ENCODE measurements at places on chromosomes 11 and 22. TPM values are rescaled to one million over a fixed set of nuclear protein-coding genes. Genes with fewer than 3 reads are reported as not detected.

DNA sequence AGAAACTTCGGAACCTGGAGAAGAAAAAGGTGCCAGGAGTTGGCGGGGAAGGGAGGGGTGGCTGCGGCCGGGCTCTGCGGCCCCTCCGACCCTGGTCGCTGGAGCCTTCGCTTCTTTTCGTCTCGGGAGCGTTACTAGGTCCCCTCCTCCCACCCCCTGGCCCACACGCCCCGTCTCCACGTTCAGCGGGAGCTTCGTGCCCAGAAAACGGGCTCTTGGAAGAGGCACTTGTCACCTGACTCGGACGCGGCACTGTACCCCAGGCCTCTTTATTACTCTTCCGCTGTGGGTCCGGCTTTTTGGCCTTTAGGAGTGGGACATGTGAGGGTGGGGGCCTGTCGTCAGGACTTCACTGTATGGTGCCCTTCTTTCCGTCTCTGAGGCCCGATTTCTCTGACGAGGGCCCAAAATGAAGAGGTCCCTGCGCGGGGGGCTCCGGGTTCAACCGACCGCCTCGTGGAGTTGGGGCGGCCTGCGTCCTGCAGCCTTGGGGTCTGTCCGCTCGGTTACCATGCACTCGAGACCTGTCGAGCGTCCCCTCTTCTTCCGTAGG is 1.2 kb downstream of the CAPRIN1 start:
- DNase-seq = peak; percentile 54

DNA sequence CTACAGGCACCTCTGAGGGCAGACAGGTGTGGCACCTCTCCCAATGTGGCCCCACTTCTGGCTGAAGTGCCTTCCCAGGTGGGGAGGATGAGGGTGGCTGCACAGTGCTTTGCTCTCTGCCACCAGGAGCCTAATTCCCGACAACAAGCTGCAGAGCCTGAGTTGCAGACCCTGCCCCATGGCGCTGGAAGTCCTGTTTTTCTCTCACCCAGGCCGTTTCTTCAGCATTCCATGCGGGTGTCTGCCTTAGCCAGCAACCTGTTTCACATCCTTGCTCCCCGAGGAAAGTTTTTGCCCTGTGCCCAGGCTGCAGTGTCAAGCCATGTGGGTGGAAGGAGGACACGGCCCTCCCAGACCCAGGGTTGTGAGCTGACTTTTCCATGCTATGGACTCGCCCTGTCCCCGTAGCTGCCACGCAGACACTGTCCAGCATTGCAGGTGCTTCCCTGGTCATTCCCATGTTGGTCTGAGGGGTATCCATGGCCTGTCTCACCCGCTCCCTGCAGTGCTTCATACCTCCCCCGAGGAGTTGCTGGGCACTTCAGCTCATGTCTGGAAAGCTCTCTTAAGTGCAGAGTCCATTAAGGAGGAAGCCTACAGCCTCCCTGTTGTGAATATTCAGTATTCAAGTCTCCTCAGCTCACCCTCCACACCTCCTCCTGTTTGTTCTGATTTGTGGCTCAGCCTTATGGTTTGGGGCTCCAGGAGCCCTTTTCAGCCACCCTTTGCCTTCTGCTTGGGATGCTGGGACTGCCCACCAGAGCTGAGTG is 2.9 kb downstream of the DAGLA start:
- DNase-seq = no peak

- peak; percentile 71 for DNase-seq
These were observed 63.9 kb downstream of the MYO7A start for GRCh38 chr11:77191823-77192495.

DNA sequence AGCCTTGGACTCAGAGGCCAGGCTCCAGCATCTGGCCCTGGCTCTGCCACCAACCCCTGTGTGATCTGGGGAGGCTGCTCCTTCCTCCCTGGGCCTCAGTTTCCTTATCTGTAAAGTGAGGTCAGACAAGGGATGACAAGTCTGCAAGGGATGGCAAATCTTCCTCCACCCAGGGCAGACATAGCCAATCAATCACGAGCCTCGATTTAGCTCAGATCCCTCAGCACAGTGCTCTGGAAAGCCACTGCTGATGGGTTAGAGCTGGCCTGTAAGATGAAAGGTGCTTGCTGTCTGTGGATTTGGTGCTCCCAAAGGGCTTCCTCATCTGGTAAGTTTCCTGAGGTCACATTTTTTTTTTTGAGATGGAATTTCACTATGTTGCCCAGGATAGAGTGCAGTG is 20.2 kb downstream of the NPTXR start:
- no peak for DNase-seq

DNA sequence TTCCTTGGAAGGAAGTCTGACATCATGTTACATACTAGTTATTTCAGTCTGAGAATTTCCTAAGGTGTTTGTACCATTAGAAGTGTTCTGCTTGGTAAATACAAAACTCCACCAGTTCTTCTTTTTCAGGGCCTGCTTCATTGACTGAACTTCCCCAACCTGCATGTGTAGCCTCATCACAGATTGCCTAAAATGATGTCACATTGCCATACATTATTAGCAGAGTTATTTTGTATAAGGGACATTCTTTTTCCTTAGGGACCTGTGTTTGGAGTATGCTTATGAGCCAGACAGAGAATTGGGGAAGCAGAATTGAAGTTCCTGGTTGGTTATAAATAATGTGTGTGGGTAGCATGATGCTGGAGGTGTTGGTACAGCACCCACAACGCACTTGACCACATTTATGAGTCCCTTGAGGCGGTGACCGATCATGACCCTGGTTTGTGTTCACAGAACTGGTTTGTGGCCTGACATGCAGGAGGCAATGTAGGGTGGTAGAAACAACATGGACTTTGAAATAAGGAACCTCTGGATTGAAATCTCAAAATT is 16.4 kb upstream of the MMP7 start:
- no peak for DNase-seq

GRCh38 chr11:119694334-119694733 is 34.7 kb downstream of the NECTIN1 start:
- DNase-seq = no peak

DNA sequence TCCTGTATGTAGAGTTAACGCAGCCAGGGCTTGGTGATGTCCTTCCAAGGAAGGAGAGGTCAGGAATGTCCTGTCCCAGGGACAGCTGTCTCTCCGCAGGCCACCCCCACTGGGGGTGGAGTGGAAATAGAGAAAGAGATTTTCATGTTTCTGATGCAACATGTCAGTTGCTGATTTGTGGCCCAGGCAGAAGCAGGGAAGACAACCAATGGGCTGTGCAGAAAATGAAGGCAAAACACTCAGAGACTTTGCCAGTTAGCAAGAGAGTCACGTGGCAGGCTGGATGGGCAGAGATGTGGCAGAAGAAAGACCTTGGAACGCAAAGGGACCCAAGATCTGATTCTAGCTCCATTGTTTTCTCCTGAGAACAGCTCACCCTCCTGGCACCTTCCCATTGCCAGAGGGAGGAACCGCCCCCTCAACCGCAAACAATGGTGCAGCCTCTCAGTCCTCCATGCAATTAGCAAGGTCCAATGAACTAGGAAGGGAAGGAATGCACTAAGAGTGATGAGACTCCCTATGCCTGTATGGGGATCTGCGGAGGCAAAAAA is 71.0 kb downstream of the SYN3 start:
- DNase-seq = peak; percentile 37

GRCh38 chr22:50078761-50079160 is 6.5 kb downstream of the MLC1 start:
- no peak for DNase-seq

GRCh38 chr11:61972672-61973475 is 5.4 kb upstream of the FTH1 start:
- peak; percentile 87 for DNase-seq

DNA sequence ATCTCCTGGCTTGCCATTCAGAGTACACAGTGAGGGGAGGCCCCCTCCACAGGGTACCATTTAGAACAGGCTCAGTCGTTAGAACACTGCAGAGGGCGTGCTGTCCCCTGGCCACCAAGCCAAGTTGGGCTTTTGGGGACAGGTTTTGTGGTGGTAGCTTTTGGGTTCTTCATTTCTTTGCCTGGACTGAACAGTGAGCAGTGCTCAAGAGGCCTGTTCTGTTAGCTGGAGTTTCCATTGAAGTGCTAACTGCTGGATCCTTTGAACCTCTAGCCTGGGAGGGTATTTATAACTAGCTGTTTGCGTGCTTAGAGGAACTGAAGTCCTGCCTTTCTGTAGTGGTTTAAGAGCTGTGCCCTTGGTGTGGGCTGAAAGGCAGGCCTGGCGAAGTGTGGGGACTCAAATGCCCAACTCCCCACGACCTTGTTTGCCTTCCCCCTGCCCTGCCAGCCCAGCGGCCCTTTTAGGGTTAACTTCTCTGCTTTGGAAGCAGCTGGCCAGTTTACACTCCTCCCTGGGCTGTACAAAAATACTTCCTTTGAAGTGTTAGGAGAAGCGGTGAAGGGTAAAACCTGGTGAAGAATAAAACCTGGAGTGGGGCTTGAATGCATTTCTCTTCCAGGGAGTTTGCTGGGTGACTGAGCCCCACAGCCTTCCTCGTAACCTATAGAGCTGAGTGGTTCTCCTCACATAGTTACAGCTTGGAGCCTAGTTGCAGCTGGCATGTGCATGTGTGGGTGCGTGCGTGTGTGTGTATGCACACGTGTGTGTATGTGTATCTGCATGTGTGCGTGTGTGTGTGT is 34.6 kb downstream of the ZNRF3 start:
- DNase-seq = no peak

- peak; percentile 2 for DNase-seq
These were observed 268.6 kb downstream of the JRKL start for GRCh38 chr11:96658436-96658835.

DNA sequence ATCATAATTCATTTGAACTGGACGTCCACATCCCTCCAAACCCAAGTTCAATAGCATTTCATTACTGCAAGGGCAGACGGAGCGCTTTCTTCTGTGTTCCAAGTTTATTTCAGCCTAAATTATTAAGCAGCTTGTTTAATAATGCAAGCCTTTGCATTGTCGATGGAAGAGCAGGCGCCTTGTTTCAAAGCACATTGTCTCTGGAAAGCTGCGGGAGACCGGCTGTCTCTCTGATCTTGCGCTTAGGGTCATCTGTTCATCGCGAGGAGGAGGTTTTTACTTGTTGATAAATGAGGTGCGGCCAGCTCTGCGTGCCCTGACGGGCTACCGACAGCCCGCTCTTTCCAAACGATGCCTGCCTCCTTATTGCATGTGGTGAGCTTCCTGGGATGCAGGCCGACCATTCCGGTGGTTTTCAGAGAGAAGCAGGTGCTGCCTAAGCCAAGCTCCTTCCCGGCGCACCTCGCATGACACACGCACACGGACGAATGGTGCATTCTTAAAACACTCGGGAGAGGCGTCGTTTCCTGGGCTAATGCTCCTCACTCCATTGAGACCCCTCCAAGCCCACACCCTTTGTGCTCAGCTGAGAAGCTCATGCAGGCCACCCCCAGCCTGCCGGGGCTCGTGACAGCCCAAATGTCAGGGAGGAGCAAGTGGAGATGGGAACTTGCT is 456.9 kb downstream of the BRD1 start:
- no peak for DNase-seq

- no peak for DNase-seq
These were observed 296.0 kb downstream of the CTTN start for GRCh38 chr11:70694371-70694770.

- DNase-seq = no peak
These were observed 91.4 kb downstream of the RPL27A start for GRCh38 chr11:8773916-8774539.

DNA sequence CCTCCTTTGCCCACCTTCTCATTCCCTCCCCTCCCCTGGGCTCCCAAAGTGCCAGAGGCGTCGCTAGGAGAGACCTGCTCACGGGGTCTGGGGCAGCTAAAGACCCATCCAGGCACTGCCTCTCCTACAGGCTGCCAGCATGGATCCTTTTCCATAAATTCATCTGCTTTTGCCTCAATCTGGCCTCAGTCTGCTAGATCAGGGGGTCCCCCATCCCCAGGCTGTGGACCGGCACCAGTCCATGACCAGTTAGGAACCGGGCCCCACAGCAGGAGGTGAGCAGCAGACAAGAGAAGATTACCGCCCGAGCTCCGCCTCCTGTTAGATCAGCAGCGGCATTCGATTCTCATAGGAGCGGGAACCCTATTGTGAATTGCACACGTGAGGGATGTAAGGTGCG is 12.3 kb downstream of the LTO1 start:
- DNase-seq = no peak

- no peak for DNase-seq
These were observed 41.4 kb downstream of the ARL14EP start for GRCh38 chr11:30364139-30364836.

DNA sequence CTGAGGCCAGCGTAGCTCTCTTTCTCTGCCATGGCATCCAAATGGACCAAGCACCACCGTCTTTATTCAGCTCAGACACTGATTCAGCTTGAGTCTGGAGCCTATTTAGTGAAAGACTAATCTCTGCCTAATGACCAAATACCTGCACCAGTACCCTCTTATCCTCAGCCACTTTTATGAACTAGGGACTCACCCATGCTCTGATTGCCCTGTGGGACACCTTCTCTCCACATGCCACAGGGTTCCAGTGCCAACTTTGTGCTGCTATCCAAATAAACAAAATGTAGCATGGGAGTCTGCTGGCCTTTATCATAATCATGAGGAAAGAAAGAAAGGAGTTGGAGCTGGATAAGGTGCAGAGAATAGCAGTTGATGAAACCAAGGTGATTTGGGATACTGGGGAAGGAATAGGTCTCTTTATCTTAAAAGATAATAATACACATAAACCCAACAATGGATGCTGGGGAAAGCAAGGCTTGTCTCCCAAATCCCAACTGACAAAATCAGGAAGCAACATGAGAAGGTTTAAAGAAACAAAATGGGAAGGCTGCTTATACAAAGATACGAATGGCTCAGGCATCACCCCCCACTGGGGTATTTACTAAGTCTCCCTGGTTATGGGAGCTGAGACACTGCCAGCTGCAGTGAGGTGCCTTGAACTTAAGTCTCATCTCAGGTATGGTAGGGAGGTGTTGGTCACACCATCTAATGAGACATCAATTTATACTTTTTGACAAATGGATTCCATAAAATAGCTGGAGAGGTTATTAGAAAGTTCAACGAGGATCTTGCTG is 63.3 kb downstream of the SYT9 start:
- no peak for DNase-seq

Gene SYT7
- polyA plus RNA-seq = 0.72 TPM

Gene LDHAL6A
- polyA plus RNA-seq = 0.09 TPM

Gene ZC3H12C
- 1.5 TPM for polyA plus RNA-seq

Gene HTR3B
- polyA plus RNA-seq = not detected

Gene OR8D1
- not detected for polyA plus RNA-seq

Gene GRAP2
- polyA plus RNA-seq = not detected

Gene KCNK4
- 0.13 TPM for polyA plus RNA-seq

Gene CECR2
- polyA plus RNA-seq = not detected

Gene MRGPRE
- polyA plus RNA-seq = not detected

Gene PKDREJ
- not detected for polyA plus RNA-seq

Gene TRPM5
- polyA plus RNA-seq = not detected

Gene XKR3
- polyA plus RNA-seq = not detected

Gene GRM5
- not detected for polyA plus RNA-seq

Measured in GM23248 (cell line).